Calu3 (cell line): ENCODE measurements at places on chromosomes 11 and 22. TPM values are rescaled to one million over a fixed set of nuclear protein-coding genes. Genes with fewer than 3 reads are reported as not detected.

DNA sequence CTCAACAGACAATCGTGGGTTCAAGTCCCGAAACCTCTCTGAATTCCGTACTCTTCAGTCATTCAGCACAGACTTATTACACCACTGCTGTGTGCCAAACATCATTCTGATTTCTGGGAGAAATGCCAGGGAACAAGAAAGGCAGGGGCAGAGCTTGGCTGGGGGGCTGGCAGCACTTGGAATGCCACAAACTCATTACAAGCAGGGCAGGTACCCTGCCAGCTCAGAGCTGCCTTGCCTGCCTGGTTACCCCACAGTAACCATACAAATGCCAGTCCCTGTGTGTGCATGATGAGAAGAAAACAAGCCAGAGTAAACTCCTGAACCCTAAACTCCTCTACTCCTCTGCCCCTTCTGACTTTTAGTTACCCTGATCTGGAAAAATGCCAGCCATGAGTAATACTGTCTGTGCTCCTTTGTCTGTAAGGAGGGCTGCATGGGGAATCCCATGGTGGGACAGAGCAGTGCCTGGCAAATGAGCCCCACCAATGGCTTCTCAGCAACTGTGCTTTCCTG, 6.9 kb upstream of the RAD9A start:
- peaks cover 52% of the 10 kb centered on the region for H3K4me1 ChIP-seq
- no peak overlapping the region for H3K27ac ChIP-seq

- peaks cover 12% of the 10 kb centered on the region for H3K4me1 ChIP-seq
- DNase-seq = peak; percentile 34
- H3K36me3 ChIP-seq = peaks cover 5% of the 10 kb centered on the region
- no peak within 1 kb of the TSS for H3K4me3 ChIP-seq
- peaks cover 44% of the 10 kb centered on the region for H3K27me3 ChIP-seq
- no peak within 1 kb of the TSS for H3K27ac ChIP-seq
Observed at GRCh38 chr22:39959640-39960447, at the start of gene TMA7B. Gene TMA7B (plus strand): TSS chr22:39960397. CDS start chr22:39964375, 3,978 bp downstream.

GRCh38 chr11:36452961-36453360, 57.1 kb downstream of the TRAF6 start:
- H3K36me3 ChIP-seq = no peaks in the 10 kb centered on the region
- H3K27me3 ChIP-seq = peaks cover 11% of the 10 kb centered on the region
- H3K4me1 ChIP-seq = peaks cover 57% of the 10 kb centered on the region
- DNase-seq = no peak
- H3K27ac ChIP-seq = no peak overlapping the region
- no peak overlapping the region for H3K4me3 ChIP-seq

The OR52N2 gene
- total RNA-seq = not detected in 2 replicates
